ENCODE measurements at places on chromosomes 11 and 22. TPM values are rescaled to one million over a fixed set of nuclear protein-coding genes. Genes with fewer than 3 reads are reported as not detected.

- DNase-seq = no peak
Observed at GRCh38 chr22:17496841-17497240, 66.5 kb upstream of the SLC25A18 start.

Gene GAB4
- not detected for polyA plus RNA-seq

Gene DENND5A
- 125 TPM for polyA plus RNA-seq

DNA sequence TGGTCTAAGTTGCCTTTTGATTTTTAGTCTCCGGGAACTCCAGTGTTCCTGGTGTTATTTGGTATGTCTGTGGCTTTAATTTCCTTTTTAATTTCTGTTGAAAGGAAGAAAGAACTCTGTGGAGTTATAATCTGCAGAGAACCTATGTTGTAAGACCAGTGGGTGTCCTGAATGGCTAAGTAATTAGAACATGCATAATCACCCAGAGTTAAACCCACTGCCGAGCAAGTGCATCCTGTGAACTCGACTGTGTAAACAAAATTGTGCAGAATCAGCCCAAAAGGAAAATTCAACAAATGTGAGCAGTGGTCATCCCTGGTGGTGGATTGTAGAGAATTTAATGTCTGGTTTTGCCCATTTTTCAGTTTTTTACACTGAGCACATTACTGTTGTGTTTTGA lies 162.5 kb downstream of the COMMD9 start:
- DNase-seq = no peak

- peak; percentile 36 for DNase-seq
Observed at GRCh38 chr11:43282607-43283440, 29.0 kb upstream of the API5 start.

- no peak for DNase-seq
Observed at GRCh38 chr11:47137476-47137875, 39.2 kb downstream of the ARFGAP2 start.

Gene BEST1
- 2.5 TPM for polyA plus RNA-seq

DNA sequence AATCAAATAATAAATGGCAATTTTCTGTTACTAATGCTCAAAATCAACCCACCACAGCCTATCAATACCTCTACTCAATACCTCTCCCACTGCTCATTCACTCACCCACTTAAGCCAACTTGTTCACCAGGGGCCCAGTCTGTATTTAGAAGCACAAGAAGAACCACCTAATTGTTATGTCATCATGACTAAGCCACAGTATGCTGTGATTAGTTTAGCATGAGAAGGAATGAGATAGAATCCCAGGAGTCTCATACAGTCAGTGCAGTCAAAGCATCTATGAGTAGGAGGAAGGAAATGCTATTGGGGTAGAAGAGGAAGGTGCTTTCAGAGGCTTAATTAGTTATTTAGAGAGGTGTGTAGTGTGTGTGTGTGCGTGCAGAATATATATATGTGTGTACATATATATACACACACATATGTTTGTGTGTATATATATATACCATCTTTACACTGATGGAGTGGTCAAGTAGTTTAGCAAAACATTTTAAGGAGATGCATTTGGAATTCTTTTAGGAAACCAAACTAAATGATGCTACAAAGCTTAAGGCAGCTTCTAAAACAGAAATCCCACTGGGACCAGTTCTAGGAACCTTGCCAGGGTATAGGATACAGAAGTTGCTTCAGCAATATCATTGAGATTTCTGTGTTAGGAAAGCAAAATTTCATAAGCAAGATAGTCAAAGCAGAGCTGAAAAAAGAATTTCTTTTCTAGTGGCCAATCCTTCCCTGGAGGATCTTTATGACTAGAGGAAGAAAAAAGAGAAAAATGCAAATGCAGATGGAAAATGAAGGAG lies 27.5 kb downstream of the KCNA4 start:
- no peak for DNase-seq

- peak; percentile 81 for DNase-seq
Observed at GRCh38 chr11:26649884-26650283, 72.0 kb downstream of the SLC5A12 start.

Gene SLCO2B1
- polyA plus RNA-seq = not detected

- no peak for DNase-seq
Observed at GRCh38 chr22:24986816-24987215, 34.3 kb downstream of the KIAA1671 start.

GRCh38 chr22:25051073-25051472 lies 98.6 kb downstream of the KIAA1671 start:
- no peak for DNase-seq

Gene ZNF280B
- 0.81 TPM for polyA plus RNA-seq

DNA sequence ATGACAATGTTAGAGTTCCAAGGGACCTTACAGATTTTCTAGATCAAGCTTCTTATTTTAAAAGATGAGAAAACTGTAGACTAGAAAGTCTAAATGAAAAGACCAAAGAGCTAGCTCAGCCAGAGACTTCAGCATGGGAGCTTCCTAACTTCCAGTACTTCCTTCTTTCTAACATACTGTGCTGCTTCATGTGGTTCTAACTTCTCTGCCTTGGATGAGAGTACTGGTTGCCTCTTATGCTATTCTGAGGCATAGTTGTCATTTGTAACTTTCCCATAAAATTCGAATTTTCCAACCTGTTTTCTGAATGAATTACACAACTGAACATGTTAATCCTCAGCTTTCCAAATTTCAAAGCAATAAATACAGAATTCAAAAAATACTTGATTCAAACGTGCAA lies 1.8 kb downstream of the MTMR2 start:
- no peak for DNase-seq

- DNase-seq = peak; percentile 54
Observed at GRCh38 chr11:2149864-2150847, 10.9 kb downstream of the INS start.

Gene APOL5
- polyA plus RNA-seq = 0.06 TPM

- DNase-seq = no peak
Observed at GRCh38 chr11:79510960-79511359, 70.1 kb upstream of the TENM4 start.

DNA sequence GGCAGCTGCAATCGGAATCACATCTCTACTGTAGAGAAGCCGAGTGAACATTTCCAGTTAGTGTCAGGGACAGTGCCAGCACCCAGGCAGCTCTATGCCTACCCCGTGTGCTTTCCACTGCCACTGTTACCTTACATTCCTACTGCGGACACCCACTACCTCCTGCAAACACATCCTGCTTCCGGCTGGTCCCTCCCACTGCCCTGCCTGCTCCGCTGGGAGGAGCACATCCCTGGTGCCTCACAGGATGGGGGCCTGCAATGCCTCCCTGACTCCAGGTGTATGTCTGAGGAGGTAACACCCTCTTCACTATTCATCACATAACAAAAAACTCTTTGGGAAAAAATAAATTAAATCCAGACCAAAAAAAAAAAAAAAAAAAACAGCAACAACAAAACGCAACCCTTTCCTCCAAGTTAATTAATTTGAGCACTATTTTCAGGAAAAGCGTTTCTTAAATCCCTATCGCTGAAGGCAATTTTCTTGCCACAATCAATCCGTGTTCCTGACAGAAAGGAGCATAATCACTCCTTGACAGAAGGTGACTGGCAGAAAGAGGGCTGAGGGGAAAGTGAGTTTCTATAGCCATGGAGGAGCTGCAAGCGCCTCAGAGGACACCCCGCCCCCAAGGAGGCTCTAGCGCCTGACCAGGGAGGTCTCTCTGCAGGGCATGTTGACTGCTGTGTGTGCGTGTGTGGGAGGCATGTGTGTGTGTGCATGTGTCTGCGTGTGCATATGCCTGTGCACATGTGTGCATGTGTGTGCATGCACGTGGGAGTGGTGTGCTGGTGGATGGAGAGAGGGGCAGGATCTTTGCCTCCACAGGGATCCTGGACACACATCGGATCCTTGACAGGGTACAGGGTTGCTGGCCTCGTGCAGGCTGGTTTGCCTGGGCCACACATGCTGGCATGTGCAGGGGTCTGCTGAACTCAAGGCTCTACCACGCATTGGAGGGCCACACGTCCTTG lies 134.8 kb upstream of the NTM start:
- DNase-seq = no peak

Gene C1QTNF5
- 13.6 TPM for polyA plus RNA-seq

GRCh38 chr11:87754685-87755084 lies 420.6 kb downstream of the RAB38 start:
- DNase-seq = no peak

Gene PHOX2A
- not detected for polyA plus RNA-seq

Gene FAT3
- polyA plus RNA-seq = 3.9 TPM

DNA sequence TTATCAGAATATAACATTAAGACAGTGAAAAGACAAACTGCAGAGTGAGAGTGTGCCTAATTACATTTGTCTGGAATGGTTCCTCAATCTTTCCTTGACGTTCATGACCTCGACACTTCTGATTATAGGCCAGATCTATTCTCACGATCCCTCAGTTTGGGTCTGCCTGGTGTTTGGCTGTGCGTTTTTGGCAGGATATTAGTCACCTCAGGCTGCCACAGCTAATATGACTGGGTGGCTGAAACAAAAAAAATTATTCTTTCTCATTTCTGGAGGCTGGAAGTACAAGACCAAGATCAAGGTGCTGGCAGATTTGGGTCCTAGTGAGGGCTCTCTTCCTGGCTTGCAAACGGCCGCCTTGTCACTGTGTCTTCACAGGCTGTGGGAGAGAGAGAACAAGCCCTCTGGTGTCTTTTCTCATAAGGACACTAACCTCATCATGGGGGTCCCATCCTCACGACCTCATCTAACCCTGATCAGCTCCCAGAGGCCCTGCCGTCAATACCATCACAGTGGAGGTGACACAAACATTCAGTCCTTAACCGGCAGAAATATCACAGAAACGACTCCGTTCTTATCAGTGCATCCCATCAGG lies 23.2 kb downstream of the IFITM10 start:
- DNase-seq = no peak

- no peak for DNase-seq
Observed at GRCh38 chr22:49999063-49999945, 13.3 kb downstream of the IL17REL start.

GRCh38 chr22:20533879-20534265 lies 26.5 kb downstream of the MED15 start:
- no peak for DNase-seq

DNA sequence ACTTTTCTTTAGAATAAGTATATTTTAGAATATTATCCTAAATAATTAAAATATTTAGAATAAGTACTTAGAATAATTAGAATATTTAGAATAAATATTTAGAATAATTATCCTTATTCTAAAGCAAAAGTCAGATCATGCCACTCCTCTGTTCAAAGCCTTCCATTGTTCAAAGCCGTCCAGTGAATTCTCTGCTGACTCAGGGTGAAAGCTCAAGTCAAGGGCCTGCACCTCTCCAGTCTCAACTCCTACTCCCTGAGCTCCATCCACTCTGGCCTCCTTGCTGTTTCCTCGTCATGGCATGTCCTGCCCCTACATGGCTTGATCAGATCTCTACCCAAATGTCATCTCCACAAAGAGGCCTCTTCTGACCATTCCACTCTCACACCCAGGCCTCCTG lies 30.0 kb downstream of the PLEKHA7 start:
- DNase-seq = no peak

GRCh38 chr11:19628018-19628417 lies 84.6 kb upstream of the NAV2 start:
- DNase-seq = peak; percentile 37

Gene MOGAT2
- polyA plus RNA-seq = not detected

- no peak for DNase-seq
Observed at GRCh38 chr11:46160100-46160499, 38.8 kb upstream of the PHF21A start.

Gene ZBTB16
- polyA plus RNA-seq = not detected

Gene OR52H1
- polyA plus RNA-seq = not detected

DNA sequence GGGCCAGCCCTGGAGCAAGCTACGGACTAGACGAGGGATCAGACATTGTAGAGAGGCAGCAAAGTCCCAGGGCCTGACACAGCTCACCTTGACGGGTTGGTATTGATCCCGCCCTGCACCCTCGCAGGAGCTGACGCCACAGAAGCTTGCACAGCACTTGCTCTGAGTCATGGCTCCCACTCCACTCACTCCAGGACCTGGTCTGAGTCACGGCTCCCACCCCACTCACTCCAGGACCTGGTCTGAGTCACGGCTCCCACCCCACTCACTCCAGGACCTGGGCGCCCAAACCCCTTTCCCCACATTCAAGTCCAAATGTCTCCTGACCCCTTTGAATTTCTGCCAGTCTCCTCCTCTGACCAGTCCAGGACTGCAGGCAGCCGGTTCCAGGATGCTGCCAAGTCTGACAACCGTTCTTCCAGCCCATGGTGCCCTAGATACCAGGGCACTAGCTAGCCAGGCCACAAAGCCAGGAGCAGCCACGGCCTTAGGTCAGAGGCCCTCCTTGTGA lies 6.0 kb upstream of the PNPLA5 start:
- DNase-seq = peak; percentile 67

- DNase-seq = no peak
Observed at GRCh38 chr11:128422576-128423370, 164.6 kb downstream of the ETS1 start.

DNA sequence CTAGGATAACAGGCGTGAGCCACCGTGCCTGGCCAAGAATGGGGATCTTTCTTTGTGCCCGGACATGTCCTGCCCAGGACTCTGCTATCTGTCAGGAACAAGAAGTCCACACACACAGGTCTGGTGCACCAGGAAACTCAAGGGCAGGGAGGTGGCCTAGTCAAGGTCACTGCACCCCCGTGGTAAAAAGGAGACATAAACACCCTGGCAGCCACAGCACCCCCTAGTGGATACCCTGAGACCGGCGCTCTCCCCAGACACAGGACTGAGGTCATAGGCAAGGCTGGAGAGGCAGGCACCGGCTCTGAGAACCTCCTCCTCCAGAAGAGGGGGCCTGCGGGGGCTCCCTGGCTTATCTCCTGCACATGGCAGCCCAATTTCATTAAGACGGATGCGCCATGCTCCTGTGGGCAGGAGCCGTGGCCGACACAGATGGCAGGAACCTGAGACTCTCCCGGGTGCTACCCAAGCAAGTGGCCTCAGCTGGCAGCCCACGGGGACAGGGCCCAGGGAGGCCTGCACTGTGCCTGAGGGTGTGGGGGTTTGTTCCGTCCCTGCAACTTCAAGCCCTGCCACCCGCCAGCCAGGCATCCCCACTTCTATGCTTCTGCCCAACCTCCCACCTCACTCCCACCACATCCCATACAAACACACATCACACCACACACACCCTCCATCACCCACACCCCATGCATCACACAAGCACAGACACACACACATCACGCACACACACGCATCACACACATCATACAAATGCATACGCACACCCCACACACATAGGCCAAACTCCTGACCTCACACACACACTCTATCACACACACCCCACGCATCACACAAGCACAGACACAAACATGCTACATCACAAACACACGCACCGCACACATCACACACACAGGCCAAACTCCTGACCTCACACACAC lies 19.6 kb downstream of the MACROD1 start:
- DNase-seq = no peak

GRCh38 chr11:130945896-130946295 lies 29.6 kb upstream of the SNX19 start:
- DNase-seq = peak; percentile 94

- no peak for DNase-seq
Observed at GRCh38 chr11:100612766-100613165, 74.3 kb upstream of the ARHGAP42 start.

Gene QSER1
- 9.6 TPM for polyA plus RNA-seq

Gene RTN4R
- 2.0 TPM for polyA plus RNA-seq

GRCh38 chr11:8787372-8787771 lies 104.8 kb downstream of the RPL27A start:
- no peak for DNase-seq
